ENCODE measurements at places on chromosomes 2 and 18. TPM values are rescaled to one million over a fixed set of nuclear protein-coding genes. Genes with fewer than 3 reads are reported as not detected.

UGT1A3 gene
- not detected for total RNA-seq

GRCh38 chr2:230847883-230848388, 16.8 kb upstream of the ITM2C start:
- peak; percentile 91 for DNase-seq

GRCh38 chr2:44290261-44290660, 15.0 kb downstream of the SLC3A1 start:
- no peak for DNase-seq

DNA sequence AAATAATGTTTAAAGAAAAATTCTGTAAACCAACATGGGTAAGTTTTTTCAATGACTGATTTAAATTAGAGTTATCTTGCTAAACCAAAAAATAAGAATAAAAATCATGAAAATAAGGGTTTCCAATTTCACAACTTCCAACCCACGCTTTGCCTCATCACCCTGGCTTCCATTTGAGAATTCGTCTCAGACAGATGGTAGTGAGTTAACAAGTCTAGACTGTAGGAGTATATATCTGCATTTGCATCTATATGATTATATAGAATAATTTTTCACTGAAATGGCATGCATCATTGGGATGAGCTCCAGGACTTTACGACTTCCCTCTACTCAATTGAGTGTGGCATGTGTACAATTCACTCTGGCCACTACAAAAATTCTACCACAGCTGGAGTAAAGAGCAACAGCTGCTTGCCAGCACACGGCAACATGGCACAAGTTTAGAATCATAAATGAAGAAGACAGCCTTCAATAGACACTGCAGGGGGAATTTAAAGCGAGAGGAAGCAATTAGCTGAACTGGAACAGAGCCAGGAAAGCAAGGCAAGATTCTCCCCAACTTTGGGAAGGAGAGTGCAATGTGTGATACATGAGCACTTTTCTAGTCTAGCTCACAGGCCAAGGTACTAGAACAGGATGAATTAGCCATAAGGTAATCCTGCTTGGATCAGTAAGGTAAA, 1673.5 kb upstream of the CELF4 start:
- DNase-seq, result no peak

DNA sequence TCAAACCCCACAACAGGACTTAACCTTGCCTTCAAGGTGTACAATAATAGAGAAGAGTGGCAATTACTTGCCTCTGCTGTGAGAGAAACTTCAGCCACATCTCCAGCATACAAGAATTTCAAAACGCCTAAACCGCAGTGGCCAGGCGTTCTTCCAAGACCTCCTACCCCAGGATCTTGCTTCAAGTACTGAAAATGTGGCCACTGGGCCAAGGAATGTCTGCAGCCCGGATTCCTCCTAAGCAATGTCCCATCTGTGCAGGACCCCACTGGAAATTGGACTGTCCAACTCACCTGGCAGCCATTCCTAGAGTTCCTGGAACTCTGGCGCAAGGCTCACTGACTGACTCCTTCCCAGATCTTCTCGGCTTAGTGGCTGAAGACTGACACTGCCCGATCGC, 2.8 kb upstream of the CYB5A start:
- DNase-seq, result no peak

DNA sequence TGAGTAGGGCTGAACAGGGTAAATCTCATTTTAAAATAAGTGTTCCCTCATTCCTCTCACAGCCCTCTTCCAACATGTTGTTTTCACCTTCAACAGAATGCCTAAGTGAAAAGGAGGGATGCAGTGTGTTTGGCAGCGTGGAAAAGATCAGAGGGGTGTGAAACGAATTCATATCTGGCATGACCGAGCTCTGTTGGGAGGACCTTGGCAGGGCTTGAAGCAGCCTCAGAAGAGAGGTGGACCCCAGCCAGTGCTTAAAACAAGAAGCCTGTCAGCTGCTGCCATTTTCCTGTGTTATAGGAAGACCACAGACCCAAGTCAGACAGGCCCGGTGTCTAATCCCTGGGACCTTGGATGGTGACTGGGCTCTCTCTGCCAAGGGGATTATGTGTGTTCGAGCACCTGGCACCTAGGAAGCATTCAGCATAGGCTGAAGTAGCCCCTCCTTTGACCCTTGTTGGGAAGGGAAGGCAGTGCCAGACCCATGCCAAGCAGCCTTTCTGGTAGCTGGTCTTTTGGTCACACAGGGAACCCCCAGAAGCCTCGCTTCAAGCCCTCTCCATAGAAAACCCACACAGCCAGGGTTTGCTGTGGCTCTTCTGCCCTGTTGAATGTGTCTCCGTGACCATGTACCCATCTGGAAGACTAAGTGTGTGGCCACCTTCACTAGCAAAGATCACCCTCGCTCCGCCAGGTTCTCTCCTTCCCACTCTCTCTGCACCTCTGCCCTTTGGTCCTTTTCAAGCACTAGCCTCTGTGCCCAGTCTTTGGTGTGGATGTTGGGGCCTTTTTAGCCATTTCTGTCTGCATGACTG, 87.5 kb upstream of the ST3GAL5 start:
- no peak for DNase-seq

DNA sequence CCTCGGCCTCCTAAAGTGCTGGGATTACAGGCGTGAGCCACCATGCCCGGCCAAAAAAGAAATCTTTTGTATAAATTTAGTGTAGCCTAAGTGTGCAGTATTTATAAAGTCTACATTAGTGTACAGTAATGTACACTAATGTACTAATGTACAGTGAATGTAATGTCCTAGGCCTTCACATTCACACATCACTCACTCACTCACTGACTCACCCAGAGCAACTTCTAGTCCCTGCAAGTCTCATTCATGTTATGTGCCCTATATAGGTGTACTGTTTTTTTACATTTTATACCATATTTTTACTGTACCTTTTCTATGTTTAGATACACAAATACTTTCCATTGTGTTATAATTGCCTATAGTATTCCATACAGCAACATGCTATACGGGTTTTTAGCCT, 254.9 kb downstream of the MYO3B start:
- no peak for DNase-seq

DNA sequence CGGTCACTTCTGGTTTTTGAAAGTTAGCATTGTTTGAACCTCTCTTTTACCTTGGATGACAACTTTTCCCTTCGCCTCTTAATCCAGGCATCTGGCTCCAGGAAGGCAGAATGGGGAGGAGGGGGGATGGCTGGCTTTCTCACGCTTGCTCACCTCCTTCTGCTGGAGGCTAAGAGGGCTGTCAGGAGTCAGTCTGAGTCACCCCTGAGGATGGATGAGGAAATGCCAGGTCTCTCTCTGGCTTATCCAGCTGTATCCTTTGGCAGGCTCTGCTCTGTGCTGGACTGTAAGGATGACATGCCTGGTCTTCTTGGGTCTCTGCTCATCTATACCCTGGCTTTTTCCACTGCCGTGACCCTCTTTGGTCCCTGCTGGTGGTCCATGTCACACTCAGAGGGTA, 142.9 kb upstream of the GYPC start:
- DNase-seq, result no peak

DNA sequence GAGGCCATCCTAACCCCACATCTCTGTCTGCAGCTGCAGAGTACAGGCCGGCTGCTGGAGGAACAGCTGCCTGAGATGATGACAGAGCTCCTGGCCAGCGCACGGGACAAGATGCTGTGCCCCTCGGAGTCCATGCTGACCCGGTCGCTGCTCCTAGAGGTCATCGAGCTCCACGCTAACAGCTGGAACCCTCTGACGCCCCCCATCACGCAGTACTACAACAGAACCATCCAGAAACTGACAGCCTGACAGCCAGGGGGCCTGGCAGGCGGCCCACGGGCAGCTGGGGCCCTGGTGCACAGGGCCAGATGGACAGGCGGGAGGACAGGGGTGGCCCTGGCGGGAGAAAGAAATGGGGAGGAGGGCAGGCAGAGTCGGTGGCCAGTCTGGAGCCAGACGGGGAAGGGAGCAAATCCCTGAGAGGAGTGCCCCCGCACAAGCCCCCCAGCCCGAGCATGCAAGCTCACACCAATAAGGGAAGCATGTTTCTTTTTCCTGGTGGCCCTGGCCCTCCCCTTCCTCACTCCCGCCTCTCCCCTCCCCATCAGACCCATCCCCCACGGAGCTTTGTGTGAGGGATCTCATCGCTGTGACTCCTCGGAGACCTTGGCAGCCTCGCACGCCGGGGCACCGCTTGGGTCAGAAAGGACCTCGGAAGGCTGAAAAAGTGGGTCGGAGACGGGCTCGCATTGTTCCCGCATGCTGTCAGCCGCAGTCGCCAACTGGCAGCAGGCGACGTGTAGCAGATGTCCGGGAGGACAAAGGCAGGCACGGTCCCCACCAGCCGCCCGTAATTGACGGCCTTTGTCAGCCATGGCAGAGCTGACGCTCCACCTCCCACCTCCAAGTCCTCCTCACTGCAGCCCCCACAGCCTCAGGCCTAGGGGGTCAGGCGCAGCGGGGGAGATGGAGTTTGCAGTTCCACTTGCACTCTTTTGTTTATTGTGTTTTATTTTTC, 91.2 kb downstream of the SMAD7 start:
- DNase-seq, result no peak

DNA sequence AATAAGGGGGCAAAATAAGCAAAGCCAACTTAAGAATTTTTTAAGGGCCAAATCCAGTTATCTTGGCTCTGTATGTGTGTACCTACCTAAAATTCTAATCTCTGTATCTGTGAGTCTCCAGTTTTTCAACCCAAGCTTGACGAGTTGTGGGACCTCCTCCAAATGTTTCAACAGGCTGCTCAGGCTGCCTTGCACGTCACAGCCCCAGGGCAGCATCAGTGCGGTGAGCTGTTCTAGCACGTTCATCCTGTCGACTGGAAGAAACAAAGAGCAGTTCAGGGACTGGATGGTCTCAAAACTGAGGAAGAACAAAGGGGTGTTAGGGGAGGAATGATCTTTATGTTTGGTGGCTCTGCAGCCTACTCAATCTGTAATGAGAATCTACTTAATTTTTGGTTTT, 29.4 kb downstream of the NLRC4 start:
- no peak for DNase-seq
